ENCODE measurements at places on chromosomes 2 and 18.

- DNase-seq, result no peak
Observed at GRCh38 chr2:187580462-187581124, 26.4 kb upstream of the TFPI start.

- no peak for DNase-seq
Observed at GRCh38 chr2:226154610-226155009, 645.0 kb downstream of the IRS1 start.

GRCh38 chr2:73601780-73602179 lies 40.4 kb downstream of the NAT8 start:
- no peak for DNase-seq

DNA sequence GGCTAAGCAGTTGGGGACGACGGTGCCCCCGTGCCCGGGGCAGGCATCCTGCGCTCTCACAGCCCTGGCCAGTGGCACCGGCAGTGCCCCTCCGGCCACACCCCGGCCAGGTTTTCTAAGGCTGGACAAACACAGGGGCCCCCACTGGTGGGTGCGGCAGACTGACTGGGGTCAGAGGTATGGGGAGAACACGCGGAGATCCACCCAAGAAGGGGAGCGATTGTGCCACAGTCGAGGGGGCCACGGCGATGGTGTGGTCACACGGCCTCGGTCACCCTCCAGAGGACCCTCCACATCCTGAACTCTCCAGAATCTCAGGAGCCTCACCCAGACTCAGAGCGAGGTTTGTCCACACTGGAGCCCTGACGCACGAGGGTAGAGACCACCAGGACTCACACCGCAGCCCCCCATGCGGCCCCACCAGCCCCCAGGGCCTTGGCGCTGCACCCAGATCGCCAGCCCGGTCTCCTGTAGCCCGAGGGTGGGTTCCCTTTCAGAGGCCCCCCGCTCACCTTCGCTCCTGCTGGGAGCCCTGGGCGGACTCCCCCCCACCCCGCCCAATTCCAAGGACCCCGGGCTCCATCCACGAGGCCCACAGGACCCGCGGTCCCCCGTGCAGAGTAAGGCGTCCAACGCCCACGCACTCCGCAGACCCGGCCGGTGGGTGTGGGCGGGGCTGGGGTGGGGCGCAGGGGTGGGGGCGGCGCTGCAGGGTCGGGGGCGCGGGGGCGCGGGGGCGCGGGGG lies 15.2 kb downstream of the PDCD1 start:
- DNase-seq, result peak; percentile 24

DNA sequence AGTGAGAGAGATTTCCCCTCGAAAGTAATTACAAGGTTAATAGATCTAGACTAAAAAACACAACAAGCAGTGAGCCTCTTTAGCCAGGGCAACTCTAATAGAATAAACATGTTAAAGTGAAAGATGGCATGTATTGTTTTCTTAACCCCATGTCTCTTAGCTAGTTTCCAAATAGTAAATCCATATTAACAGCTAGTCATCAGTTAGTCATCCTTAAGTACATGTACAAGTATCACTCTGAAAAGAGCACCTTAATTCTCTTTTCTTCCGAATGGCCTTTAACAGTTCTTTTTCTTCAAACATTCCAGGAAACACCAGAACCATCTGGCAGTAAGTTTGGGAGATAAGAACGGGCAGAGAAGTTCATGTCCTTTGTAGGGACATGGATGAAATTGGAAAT lies 1480.0 kb downstream of the LRP1B start:
- no peak for DNase-seq

GRCh38 chr18:7604361-7604760 lies 37.2 kb downstream of the PTPRM start:
- DNase-seq, result no peak

DNA sequence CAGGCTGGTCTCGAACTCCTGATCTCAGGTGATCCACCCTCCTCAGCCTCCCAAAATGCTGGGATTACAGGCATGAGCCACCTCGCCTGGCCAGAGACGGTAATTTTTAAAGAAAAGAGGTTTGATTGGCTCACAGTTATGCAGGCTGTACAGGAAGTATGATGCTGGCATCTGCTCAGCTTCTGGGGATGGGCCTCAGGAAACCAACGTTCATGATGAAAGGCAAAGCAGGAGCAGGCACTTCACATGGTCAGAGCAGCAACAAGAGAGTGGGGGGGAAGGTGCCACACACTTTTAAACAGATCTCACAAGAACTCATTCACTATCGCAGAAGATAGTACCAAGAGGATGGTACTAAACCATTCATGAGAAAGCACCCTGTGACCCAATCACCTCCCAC lies 38.0 kb upstream of the GPD2 start:
- no peak for DNase-seq

DNA sequence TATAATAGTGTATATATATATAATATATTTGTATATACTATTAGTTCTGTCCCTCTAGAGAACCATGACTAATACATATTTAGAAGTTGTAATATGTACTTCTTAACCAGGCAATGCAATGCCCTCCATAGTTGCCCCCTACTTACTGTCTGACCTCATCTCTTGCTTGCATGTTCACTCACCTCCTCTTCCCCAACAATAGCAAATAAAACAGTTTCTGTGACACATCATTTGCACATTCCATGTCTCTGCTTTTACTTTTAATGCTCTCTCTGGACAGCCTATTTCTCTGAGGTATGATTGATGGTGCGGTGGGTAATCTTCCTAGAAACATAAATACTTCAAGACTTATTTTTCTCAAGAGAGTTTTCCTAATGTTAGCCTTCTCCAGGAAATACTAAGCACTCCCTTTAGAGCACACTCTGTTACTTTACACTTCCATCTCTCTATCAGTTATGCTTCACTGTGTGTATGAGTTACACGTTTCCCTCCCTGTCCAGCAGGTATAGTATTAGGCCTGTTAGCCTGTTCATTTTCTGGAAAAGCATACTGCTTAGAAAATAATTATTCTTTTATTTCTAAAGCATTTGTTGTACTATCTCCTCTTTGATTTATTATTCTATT lies 295.6 kb upstream of the LRATD1 start:
- DNase-seq, result no peak

DNA sequence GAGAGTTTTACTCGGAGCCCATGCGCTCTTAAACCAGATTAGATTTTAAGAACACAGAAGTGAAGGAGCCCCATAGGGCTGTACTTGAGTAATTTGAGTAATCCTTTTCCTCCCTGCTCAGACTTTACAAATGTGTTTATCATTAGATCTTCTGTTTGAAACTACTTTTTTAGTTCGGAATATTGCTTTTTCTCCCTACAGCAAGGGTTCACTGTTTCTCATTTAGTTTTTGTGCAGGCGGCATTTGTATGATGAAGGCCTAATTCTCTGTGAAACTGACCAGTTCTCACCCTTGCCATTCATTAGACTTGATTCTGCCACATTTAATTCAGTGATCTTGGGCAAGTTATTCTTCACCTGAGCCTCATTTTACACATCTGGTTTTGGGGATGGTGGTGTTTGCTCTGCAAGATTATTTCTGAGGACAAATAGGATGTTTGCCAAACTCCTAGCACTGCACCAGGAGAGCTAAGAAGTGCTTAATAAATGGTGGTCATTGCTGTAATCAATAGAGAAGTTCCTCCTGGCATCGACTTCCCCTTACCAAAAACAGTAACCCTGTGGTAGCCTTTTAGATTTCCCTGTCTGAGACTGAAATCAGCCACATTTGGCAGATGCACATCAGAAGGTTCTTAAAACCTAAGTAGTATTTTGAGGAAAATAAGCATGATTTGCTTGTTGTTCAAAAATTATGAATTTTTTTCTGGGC lies 2.2 kb downstream of the B3GNT2 start:
- DNase-seq, result no peak

DNA sequence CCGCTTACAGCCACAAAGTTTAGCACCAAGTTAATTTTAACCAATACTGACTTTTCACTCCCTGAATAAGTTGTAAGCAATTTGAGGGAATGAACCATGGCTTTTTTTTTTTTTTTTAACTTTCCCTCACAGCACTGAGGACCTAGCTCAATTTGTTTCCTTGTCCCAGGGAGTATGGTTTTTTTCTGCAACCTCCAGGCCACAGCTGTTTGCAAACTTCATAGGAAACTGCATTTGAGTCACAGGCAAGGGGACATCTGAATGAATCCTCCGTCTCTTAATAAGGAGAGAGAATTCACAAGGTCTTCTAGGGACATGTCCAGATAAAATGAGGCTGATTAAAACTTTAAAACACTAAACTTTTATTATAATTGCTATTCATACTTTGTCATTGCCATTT lies 181.5 kb downstream of the GFPT1 start:
- no peak for DNase-seq

DNA sequence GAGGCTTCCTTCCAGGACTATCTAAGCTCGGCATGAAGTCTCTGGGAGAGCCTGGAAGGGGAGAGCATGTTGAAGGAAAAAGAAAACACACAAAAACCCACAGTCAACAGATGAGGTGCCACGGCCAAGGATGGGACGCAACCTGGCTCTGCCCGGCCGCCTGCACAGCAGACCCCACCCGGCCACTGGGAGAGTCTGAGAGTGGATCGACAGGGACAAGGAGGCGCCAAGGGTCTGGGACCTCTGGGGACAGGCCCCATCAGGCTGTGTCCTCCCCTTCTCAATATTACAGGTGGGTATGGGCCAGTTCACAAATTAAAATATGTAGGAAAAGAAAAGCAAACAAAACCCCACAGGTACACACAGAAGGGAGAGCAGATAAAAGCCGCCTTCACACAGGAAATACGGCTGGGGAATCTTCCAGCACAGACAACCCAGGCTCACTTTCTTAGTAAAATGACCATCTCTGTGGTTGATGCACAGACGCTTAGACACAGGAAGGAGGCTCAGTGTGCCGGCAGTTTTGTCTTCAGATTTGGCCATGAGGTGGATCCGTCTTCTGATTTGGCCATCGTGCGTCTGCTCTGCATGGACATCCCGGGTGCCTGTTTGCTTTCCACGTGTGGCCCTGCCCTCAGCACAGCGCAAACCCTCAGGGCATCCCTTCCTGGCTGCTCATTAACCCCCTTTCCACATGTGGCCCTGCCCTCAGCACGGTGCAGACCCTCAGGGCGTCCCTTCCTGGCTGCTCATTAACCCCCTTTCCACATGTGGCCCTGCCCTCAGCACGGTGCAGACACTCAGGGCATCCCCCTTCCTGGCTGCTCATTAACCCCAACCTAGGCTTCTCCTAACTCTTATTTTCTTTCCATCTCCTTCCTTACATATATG lies 138.4 kb downstream of the EIPR1 start:
- DNase-seq, result no peak

DNA sequence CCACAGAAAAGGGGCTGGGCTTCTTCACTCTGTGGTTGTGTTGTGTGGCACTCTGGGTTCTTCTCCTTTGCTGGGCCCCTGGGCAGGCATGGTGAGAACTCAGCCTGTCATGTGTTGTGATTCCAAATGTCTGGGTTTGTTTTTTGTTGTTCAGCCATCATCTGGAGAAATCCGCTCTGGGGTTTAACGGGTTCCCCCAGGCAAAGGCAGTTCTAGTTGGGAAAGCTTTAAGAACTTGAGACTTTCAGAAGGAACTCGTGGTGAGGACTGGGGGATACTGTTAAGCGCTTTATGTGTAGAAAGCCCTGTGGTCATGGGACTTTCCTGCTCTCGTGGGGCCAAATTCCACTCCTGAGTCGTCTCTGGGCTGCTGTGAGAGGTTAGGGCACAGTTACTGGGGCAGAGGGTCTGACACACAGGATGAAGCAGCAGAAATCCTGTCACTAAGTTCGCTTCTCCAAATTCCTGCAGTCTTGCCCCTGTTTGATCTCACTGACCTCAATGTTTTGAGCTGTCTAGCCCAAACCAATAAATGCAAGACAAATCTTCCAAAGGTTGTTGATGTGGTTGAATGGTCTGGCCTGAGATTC lies 87.7 kb downstream of the RAPGEF4 start:
- peak; percentile 52 for DNase-seq

GRCh38 chr2:7895289-7895688 lies 786.6 kb upstream of the ID2 start:
- DNase-seq, result no peak
